ENCODE measurements at places on chromosomes 2 and 18.

- no peak for DNase-seq
Measured at GRCh38 chr2:7057865-7058400, 140.7 kb downstream of the RNF144A start.

DNA sequence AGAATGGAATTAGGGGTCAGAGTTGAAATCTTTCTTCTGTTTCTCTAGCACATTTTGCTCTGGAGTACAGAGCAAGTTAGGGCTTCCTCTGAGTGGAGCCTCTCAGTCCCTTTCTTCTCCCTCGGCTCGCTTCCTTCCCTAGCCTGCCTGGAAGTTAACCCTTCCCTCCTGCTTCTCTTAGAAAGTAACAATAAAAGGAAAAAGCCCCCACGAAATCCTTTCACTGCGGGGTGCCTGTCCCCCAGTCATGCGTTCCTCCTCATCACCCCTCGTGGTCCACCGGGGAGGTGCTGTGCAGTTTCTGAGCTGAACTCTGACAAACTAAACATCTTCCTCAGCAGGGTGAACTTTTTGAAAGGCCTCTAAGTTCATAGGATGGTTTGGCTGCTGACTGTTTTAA, 2.0 kb downstream of the IGFBP2 start:
- no peak for DNase-seq

DNA sequence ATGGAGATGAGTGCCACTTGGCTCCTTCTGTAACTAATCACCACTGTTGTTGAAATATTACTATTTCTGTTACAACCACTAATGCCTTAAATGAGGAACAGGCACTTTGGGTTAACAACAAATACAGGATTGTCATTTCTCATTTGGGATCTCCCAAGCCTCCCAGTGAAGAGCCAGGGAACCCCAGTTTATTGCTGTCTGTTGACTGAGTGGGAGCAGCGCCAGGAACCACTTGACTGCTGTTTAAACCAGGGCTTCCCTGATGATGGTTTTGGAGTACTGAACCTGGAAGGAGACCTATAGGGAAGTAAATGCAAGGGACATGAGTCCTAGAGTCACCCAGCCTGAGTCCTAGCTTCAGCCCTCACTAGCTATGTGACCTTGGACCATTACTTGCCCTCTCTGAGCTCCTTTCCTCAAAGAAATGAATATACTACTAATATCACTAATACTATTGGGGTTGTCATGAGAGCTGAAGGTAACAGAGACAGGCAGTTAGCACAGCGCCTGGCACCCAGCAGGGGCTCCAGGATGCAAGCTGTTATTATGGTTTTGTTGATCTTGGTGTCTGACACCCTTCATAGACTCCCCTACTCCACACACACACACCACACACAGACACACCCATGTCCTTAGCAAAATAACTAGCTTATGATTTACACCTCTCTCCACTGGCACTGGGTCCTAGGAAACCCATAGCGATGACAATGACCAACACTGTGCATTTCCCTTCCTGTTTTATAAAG, 104.2 kb upstream of the FZD7 start:
- peak; percentile 46 for DNase-seq

- DNase-seq = no peak
Measured at GRCh38 chr2:86022661-86023365, 82.9 kb downstream of the POLR1A start.

GRCh38 chr18:60163622-60164021, 209.0 kb downstream of the MC4R start:
- DNase-seq = no peak

DNA sequence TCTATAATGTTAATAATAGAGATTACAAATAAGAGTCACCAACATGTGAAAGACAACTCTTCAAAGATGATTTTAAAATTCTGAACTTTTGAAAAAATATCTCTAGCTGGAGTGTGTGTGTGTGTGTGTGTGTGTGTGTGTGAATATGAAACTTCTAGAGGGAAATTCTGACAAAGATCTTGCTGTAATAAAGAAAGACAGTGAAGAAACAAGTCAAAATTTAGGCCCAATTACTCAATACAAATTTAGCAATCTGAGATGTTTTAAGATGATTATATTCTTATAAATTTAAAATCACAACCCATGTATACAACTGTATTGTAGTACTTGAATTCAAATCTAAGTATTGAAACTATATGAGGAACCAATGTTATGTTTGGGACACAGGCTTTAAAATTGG, 57.2 kb upstream of the UGP2 start:
- DNase-seq = no peak

DNA sequence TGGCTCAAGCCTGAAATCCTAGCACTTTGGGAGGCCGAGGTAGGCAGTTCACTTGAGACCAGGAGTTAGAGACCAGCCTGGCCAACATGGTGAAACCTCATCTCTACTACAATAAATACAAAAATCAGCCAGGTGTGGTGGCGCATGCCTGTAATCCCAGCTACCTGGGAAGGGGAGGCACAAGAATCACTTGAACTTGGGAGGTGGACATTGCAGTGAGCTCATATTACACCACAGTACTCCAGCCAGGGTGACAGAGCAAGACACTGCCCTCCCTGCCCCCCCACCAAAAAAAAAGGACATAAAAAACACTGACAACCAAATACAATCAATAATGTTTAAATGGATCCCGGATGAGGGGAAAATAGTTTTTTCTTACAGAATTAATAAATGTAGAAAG, 7.8 kb downstream of the TIA1 start:
- DNase-seq = no peak

GRCh38 chr2:120422465-120423160, 76.7 kb downstream of the INHBB start:
- DNase-seq = no peak

GRCh38 chr18:26483633-26484032, 64.7 kb downstream of the KCTD1 start:
- DNase-seq = no peak

DNA sequence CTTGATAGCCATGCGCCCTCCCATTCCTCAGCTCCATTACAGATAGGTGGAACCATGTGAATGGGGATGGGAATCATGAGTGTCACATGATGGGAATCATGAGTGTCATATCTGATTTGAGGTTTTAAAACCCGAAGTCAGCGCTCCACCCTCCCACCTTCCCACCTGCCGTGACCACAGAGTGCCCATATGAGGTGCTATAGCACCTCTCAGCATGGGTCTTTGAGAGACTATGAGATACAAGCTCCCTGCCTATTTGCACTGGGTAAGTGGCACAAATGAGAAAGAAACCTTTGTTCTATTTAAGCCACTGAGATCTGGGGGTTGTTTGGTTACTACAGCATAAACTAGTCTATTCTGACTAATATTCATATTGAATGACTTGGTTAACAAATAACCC, 78.5 kb upstream of the PTPRM start:
- DNase-seq = no peak

GRCh38 chr18:74905247-74905646, 303.7 kb downstream of the PTGR3 start:
- no peak for DNase-seq
